ENCODE measurements at places on chromosomes 13 and 19.

DNA sequence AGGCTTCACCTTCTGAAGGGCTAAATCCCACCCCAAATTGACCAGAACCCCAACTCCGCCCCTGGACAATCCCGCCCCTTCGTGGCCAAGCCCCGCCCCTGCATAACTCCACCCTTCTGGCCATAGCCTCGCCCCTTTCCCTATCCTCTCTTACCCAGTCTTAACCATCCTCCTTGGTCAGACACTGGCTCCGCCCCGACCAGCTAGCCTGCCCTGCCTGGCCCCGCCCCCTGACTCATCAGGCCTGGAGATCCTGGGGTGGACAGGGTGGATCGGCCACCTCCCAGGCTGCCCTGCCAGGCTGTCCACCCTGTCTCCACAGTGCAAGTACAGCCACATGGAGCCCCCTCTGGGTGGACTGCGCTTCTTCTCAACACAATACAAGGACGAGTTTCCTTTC lies 8.0 kb upstream of the ZNF358 start:
- peak; percentile 85 for DNase-seq

DNA sequence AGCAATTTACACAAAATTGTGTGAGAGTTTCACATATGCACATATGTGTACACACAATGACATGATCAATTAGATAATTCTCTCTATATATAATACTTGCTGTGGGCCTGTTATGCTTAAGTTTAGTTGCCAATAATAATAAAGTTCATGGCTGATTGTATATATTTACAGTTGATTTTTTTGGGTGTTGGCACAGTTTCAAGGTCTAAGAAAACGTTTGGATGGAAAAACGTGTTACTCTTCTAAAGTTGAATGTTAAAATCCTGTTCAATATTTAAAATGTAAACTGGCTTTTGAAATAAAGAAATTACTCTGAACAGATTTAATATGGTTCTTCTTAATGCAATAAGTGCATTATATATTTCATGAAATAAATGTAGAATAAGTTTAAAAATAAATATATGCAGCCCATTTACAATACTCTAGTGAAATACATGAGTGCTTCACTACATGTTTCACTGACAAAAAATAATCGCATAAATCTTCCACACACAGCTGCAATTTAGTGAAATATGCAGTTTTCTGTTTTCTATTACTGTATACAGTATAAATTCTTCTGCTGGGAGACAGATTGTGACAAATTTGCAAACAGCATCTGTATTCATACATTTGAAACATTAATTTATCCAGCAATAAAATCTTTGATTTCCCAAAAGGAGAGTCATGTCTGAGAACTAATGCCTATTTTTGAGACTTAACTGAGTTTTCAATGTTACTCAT lies 586.9 kb upstream of the KLHL1 start:
- DNase-seq = no peak

DNA sequence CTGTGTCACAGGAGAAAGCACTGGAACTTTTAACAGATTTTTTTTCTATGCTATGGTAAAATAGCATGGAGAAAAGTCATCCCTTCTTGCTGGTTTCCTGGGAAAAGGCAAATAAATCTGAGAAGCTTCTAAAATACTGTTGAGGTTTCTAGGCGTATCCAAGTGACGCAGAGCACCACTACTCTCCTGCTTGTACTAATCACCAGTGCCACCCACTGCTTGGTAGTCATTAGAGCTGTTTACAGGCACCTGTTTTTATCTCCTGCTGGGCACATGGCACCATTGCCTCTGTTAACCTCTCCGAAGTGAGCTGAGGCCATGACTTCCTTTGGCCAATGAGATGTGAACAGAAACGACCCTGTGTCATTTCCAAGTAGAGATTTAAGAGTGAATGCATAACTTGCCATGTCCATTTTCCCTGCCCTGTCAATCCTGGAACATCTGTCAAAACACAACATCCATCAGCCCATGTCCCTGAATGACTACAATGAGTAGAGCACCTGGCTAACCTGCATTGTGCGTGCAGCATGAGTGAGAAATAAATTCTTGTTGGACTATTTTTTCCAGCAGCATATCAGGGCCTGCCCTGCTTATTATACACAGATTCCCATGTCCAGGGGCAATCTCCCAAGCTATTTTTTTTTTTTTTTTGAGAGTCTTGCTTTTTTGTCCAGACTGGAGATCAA lies 17.3 kb upstream of the OXGR1 start:
- no peak for DNase-seq

GRCh38 chr19:18377026-18377425 lies 8.9 kb upstream of the GDF15 start:
- no peak for DNase-seq

GRCh38 chr13:30085087-30085486 lies 222.3 kb downstream of the KATNAL1 start:
- no peak for DNase-seq

- DNase-seq = no peak
These were observed 75.4 kb downstream of the PEG3 start for GRCh38 chr19:56765137-56765536.

GRCh38 chr19:6217752-6218334 lies 61.9 kb downstream of the MLLT1 start:
- no peak for DNase-seq

GRCh38 chr13:74620308-74620707 lies 486.1 kb upstream of the KLF12 start:
- no peak for DNase-seq

- no peak for DNase-seq
These were observed 79.4 kb downstream of the DPF1 start for GRCh38 chr19:38144667-38145066.

DNA sequence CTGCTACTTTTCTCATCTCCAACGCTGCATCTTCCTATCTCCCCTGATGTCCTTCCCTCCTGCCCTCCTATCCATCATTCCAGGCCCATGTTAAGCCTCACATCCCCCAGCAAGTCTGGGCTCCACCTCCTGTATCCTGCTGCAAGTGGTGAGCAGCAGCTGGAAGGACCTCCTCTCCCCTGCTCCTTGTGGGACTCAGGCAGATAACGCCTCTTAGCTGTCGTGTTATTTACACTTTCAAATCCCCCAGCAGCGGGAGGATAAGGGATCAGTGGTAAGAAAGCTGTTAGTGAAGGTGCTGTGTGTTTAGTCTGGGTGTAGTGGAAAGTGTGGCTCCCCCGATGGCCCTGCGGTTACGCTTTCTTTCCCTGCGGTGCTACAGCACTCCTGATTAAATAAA lies 211.9 kb downstream of the ZNF536 start:
- DNase-seq = no peak

GRCh38 chr19:50542943-50543342 lies 25.3 kb downstream of the LRRC4B start:
- DNase-seq = no peak

DNA sequence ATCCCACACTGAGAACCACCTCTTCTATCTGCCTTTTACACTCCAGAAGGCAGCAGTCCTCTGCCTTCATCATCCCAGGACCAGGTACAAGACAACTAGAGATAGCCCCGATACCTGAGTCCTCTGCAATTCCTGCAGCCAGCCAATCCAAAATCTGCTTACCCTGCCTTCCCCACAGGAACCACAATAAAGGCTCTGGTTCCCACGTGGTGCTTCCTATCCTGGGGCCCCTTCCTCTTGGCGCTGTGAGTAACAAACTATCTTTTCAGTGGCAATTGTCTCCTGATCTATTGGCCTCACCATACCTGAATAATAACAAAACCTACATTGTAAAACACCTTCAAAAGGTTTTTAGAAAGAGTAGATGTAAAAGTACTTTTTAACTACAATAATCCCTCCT lies 63.1 kb downstream of the ZDHHC20 start:
- no peak for DNase-seq

DNA sequence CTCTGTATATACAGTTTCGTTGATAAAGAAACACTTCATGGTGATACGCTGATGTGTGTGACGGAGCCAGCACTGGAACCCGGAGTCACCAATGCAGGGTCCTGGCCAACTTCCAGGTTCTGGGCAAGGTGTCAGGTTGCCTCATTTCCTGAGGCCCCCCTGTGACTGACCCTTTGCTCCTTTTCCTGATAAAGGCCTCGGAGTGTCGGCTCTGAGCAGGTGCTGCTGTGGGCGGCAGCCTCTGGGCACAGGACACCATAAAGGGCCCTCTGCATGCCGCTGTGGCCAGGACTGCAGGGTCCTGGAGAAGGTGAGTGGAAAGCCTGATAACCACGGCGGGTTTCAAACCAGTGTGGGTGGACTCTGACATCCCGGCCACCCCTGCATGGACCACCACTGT lies 17.3 kb upstream of the MYDGF start:
- DNase-seq = no peak

GRCh38 chr19:37926711-37927110 lies 19.7 kb downstream of the SIPA1L3 start:
- no peak for DNase-seq

- DNase-seq = peak; percentile 97
These were observed 26.3 kb downstream of the TMEM255B start for GRCh38 chr13:113785051-113786010.

DNA sequence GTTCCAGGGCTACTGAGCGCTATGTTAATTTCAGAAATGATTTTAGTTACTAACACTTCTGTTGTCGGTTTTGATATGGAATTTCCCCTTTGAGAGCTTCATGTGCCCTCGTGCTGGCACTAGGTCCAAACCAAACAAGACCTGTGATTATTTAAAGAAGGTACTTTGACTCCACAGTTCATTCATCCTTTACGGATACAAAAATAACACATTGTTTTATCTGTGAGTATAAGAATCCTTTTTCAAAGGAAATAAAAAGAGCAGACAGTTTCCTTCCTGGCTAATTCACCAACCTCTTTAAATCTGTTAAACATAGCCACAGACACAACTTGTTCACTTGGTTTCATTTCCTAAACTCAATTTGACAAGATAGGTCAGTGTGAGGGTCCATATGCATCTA lies 141.2 kb downstream of the FLT1 start:
- DNase-seq = no peak

- DNase-seq = no peak
These were observed 1.6 kb downstream of the BCAM start for GRCh38 chr19:44810234-44811121.

DNA sequence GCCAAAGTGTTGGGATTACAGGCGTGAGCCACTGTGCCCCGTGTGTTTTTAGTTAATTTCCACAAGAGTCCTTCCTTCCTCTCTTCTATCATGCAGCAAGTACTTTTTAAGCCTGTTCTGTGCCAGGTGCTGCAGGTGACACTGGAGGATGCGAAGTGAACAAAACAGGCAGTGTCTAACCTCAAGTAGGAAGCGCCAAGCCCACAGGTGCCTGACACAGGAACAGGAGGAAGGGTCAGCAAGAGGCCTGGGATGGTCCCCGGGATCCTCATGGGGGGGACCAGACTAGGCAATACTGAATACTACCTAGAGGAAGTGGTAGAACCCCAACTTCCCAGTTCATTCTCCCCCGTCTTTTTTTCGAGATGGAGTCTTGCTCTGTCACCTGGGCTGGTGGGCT lies 1.8 kb upstream of the CALR start:
- DNase-seq = no peak

DNA sequence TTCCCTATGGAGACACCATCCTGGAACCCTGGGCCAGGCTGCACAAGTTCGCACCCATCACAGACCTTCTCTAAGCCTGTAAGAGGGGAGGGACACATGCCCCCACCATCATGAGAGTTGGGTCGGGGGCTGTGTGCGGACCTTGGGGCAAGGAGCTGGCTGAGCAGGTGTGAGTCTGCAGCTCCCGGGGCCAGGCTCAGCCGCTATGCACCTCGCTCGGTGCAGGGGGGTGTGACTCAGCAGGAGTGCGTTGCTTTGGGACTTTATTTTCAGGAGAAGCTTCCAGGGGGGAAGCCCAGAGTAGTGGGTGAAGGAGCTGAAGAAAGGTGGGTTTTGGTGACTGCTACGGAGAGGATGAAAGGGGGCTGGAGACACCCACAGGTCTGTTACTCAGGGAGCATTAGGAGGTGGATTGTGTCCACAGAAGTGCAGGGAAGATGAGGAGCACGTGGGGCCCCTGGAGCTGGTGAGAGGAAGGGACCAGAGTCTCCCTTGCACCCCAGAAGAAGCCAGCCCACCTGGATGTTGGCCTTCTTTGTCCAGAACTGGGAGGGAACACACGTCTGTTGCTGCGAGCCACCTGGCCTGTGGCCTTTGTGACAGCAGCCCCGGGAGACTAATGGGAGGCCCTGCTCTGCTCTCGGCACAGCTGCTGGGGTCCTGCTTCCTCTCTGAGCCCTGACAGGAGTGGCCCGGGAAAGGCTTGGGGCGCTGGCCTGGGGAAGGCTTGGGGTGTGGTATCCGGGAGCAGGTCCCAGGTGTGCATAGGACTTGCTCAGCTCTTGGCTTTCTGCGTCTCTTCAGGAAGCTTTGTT lies 162.6 kb downstream of the TEX29 start:
- DNase-seq = no peak

GRCh38 chr13:74715718-74716117 lies 581.5 kb upstream of the KLF12 start:
- DNase-seq = no peak

DNA sequence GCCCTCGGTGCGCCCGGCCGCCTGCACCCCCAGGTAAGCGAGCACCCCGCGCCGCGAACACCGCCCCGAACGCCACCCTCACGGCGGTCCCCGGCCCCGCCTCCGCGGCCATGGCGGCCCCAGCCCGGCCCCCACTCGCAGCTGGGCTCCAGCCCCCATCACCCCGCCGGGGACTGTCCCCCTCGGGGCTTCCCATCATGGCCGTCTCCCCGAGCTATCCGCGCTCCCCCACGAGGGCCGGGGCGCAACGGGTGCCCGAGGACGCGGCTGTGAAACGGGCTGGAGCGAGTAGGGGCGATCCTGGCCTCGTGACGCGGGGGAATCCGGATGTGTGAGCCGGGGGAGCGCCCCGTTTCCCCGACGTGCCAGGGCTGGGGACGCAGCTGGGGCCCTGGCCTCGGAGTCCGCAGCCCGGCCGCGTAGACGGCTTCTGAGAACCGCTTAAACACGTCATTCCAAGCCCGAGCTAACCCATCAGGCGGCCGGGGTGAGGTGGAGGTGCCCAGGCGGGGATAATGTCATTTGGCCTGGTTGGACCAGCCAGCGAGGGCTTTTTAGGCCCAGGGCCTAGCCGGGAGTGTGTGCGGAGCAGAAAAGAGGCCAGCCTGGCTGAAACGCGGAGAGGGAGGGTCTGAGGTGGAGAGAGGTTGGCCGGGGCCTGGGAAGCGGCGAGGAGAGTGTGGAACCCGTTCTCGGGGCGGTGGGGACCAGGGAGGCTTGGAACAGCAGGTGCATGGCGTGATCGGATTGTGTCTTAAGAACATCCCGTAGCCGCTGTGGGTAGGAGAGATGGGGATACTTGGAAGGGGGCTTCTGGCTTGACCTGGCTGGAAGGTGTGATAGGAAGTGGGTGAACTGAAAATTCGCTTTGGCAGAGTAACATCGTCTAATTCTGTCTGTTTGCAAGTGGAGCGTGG lies 550 bp downstream of the CERS4 start:
- DNase-seq = peak; percentile 61

- DNase-seq = no peak
These were observed 4.5 kb upstream of the ARHGAP45 start for GRCh38 chr19:1062387-1063029.

- DNase-seq = no peak
These were observed 9.1 kb downstream of the ZNF653 start for GRCh38 chr19:11496391-11497163.

Data from T1000 (cell line).